ENCODE measurements at places on chromosomes 16 and 17.
A peak's percentile ranks its signal among the peaks of the same experiment; 100 is the strongest.

- no peak for DNase-seq
Observed at GRCh38 chr17:27956601-27957445, 63.7 kb upstream of the LYRM9 start.

- no peak for DNase-seq
Observed at GRCh38 chr17:57121308-57122042, 36.4 kb downstream of the AKAP1 start.

DNA sequence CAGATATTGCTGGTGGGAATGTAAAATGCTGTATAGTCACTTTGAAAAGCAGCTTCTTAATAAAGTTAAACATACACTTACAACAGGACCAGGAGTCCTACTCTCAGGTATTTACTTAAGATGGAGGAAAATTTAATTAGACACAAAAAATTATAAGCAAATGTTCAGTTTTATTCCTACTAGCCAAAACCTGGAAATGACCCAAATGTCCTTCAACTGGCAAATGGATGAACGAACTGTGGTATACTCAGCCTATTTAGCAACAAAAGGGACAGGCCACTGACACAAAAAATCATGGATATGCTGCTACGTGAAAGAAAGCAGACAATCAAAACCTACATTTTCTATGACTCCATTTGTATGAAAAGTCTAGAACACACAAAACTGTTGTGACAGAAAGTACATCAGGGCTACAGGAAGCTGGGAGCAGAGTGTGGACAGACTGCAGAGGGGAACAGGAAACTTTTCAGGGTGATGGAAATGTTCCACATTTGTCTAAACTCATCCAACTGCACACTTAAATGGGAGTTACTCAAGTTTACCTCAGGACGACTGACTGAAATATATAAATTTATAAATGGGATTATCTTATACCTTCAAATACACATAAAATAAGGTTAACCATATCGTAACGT is 49.3 kb upstream of the MNT start:
- DNase-seq, result no peak

DNA sequence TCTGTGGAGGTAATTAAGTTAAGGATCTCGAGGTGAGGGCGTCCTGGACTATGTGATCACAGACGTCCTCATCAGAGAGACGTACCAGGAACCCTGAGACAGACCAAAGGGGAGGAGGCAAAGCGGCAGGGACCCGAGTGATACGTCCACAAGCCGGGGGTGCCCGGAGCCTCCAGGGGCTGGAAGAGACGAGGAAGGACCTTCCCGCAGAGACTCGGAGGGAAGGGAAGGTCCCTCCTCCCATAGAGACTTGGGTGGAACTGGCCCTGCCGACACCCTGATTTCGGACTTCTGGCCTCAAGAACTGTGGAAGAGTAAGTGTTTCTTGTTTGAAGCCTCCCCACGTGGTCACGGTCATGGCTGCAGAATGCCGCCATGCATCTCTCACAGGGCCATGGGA is 30.8 kb downstream of the LMF1 start:
- no peak for DNase-seq

- no peak for DNase-seq
Observed at GRCh38 chr17:28370744-28371103, 617 bp upstream of the VTN start.

DNA sequence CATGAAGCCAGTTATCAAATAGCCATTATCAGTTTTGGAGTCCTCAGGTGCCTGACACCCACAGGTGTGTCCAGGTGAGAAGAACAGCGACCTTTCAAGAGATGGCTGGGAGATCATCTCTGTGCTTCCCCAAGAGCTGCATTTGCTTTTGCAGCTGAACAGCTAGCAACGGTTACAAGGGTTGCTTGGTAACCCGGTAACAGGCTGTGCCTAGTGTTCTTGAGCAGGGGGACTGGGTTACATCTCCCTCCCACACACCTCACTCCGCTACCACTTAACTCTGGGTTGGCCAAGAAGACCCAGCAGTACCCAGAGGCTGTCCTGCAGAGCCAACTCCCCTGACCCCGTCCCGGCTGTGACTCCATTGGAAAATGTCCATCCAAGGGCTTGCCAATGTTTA is 147.0 kb downstream of the SLC39A11 start:
- no peak for DNase-seq

DNA sequence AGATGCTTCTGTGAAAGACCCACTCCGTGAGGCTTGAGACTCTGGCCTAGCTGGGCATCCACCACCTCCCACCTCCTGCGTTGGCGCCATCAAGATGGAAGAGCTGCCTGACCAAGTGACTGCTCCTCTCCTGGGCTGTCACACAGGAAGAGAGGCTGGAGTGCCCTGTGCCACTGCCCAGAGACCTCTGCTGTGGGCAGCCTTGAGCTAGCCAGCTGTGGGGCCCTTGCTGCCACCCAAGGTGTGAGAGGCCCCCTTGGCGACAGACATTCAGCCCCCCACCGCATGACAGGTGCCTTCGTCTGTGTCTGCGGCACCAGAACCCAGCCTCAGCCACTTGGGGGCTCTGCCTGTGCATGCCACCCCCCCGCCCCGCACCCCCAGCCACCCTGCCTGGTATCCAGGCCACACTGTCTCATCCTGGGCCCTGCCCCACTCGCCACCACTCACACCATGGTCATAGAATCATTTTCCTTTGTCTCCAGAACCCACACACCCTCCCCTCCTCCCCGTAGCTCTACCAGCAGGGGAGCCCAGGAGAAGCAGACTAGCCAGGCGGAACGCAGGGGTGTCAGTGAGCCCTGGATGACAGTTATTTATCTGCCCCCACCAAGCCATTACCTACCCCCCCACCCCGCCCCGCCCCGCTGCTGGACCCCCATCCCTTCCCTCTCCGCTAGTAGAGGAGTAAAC is 120.9 kb upstream of the LHX1 start:
- no peak for DNase-seq

- DNase-seq, result peak; percentile 77
Observed at GRCh38 chr17:48724251-48725003, 1.4 kb downstream of the PRAC2 start.

- no peak for DNase-seq
Observed at GRCh38 chr17:28345419-28346198, 10.0 kb downstream of the TNFAIP1 start.

DNA sequence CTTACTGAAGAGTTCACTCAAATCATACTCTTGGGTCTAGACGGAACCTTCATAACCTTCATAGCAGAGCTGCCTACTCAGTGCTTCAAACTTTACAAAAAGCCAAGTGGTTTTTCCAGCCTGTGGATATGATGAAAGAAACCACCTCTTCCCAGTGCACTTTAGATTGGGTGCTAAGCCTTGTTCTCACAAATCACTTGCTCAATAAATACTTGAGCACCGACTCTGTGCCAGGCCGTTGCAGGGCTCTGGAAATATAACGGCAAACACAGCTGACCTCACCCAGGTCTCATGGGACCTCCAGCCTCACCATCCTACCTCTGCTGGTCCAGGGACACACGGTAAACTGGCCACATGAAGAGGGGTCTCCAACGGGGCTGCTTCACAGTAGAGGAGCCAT is 35.7 kb downstream of the CDRT4 start:
- no peak for DNase-seq

- no peak for DNase-seq
Observed at GRCh38 chr17:77893144-77894044, 65.1 kb upstream of the TNRC6C start.

DNA sequence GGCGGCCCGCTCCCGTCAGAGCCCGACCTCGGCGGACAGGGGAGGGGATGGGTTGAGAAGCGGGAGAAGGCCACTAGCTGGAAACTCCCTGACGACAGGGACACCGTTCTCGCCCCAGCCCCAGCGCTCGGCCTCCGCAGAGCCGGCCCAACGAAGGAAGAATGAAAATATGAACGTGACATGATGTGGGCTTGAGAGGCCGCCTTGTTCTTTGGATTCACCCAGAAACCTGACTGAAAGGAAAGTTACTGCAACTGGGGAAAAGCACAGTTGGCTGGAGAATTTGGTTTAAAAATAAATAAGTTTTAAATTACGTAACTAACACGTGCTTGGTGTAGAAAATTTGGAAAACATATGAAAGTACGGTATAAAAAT is 21.1 kb downstream of the NPTX1 start:
- DNase-seq, result peak; percentile 54

- DNase-seq, result no peak
Observed at GRCh38 chr16:19377864-19378263, 39.8 kb upstream of the TMC5 start.
